ENCODE measurements at places on chromosomes 7 and 10.
A peak's percentile ranks its signal among the peaks of the same experiment; 100 is the strongest.

DNA sequence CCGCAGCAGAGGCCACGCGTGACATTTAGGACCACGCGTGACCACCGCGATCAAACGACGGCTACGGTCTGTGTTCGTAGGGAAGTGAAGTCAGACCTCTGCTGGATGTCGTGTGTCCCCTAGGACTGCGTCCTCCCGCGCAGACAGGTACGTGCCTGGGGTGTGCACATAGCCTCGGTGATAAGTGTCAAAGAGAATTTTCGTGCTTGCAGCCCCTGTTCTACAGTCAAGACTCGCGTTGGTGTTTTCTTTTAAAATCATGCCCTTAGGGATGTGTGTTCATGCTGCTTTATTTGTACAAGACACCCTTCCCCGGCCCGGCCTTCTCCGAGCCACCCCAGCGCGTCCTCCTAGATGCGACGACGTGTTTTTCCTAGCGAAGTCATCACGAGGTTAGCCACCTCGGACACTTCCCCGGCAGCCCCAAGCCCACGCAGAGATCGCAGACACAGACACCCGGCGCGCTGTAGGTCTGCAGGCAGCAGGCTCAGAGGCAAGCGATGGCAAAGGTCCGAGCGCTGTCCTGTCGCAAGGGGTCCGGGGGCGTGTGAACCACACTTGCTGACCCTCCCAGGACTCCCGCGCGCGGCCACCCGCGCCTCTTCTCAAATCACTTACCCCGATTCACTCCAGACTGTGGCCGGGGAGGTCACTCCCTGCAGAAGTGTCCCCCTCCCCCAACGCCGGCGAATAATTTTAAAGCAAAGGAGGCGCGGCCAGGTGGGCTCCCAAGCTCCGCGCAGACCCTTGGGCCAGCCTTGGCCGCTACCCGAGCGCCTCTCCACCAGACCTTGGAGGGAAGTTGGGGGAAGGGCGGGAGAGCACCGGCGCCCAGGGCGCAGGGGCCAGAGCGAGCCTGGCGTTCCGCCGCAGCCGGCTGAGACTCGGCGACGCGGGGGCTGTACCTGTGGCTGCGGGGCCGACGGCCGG is 552 bp downstream of the MKX start:
- DNase-seq: no peak

- peak; percentile 27 for DNase-seq
Observed at GRCh38 chr10:74306227-74306982, 155.4 kb downstream of the ADK start.

- DNase-seq: no peak
Observed at GRCh38 chr7:130446259-130446658, 5.4 kb upstream of the CEP41 start.

GRCh38 chr7:122468945-122469344 is 164.4 kb upstream of the FEZF1 start:
- no peak for DNase-seq

DNA sequence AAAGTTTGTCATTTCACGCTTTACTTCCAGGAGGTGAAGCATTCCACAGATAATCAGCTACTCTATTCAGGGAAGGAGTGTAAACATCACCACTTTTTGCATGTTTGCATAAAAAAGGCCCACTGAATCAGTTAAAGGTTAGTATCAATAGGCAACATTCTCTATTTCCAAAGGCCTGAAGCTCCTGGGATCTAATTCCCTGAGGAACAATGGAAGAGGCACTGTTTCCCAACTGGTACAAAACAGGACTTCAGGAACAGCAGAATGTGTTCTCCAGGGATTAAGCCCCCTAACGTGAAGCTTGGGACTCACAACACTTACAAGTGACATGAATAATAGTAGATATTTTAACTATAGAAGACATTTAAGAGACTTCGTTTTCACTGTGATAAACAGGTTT is 6.1 kb downstream of the LRRN3 start:
- DNase-seq: no peak

Measured in fibroblast of upper back skin (primary cell).